Stimulated activated CD8-positive, alpha-beta memory T cell treated with anti-CD3 and anti-CD28 coated beads, Interleukin-7, amount 100 ng/mL, for 1 hour (primary cell): ENCODE measurements at places on chromosomes 3 and 15.

DNA sequence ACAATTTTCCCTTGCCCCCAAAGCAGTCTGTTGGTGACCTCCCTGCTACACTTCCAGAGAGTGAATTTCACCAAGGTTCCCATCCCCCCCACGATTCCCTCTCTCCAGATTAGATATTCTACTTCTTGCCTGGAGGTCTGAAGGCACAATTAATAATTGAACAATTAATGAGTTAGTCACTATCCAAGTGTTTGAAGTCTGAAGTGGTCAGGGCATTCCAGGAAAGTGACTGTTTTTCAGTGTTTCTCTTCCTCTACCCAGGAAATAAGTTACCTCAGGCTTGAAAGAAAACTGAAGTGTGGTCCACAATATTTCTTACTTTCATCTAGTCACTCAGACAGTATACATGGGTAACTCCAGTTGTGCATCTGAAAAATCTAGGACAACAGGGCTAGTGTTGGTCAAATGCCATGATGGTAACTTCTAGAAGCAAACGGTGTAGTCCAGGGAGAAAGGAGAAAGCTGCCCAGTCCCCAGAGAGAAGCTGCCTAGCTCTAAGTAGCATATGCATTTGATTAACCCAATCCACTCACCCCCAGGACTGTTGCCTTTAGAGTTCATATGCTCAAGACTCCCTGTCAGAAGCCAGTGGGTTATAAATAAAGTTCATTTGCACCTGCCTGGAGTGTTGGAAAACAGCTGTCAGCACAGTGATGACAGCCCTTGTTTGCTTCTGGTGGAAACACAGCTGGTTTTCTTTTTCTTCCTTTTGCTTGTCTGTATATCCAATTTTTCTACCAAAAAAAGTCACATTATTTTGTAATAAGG, 2.3 kb upstream of the TM4SF4 start:
- DNase-seq = no peak

- DNase-seq = no peak
Measured at GRCh38 chr3:8069471-8069870, 432.2 kb upstream of the LMCD1 start.

DNA sequence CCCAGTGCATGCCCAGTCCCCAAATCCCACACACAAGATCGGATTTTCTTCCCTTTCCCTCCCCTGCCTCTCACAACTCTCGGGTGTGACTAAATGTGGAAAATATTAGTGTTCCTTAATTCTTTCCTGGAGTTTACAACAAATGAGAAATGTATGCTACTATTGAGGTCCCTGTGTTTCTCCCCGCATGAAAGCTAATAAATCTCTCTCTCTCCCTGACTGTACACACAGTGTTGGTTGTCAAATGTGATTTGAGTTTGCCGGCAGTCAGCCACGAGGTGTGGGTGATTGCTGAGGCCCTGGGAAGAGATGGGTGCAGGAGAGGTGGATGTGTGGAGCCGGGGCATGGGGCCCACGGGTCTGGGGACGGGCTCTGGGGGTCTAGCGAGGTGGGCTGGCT, 161.4 kb upstream of the IQSEC1 start:
- no peak for DNase-seq

DNA sequence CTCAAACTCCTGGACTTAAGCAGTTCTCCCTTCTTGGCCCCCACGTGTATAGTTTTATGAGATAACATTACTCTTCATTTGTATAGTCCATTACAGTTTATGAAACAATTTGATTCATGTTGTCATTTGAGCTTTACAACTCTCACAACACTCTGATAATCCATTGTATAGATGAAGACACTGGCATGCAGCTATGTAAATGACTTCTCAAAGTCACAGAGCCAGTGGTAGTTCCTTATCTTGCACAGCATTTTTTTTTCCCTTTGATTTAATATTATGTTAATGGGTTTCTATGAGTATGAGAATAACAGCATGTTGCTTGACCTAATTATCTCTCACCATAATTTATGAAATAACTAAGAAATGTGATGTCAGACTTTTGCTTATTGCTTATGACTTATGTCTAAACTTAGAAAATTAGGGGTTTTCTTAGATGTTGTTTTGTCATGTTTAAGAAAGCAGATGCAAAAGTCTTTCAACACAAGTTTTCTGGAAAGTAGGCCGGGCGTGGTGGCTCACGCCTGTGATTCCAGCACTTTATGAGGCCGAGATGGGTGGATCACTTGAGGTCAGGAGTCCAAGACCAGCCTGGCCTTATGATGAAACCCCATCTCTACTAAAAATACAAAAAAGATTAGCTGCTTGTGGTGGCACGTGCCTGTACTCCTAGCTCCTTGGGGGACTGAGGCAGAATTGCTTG, 13.3 kb downstream of the VPS8 start:
- no peak for DNase-seq

DNA sequence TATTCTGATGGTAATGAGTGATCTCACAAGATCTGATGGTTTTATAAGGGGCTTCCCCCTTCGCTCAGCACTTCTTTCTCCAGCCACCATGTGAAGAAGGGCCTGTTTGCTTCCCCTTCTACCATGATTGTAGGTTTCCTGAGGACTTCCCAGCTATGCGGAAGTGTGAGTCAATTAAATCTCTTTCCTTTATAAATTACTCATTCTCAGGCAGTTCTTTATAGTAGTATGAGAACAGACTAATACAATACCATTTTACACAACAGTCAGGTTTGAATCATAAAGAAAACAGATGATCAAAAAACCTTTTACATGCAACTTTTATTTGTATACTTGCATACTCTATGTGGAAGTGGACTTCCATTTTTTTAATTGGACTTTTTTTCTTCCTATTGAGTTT, 46.7 kb upstream of the CBLB start:
- DNase-seq = no peak

GRCh38 chr3:183591881-183592521, 36.5 kb upstream of the KLHL6 start:
- no peak for DNase-seq
